Left colon (tissue), 2 donors: ENCODE measurements at places on chromosomes 1 and 21. TPM values are rescaled to one million over a fixed set of nuclear protein-coding genes. Genes with fewer than 3 reads are reported as not detected.

DNA sequence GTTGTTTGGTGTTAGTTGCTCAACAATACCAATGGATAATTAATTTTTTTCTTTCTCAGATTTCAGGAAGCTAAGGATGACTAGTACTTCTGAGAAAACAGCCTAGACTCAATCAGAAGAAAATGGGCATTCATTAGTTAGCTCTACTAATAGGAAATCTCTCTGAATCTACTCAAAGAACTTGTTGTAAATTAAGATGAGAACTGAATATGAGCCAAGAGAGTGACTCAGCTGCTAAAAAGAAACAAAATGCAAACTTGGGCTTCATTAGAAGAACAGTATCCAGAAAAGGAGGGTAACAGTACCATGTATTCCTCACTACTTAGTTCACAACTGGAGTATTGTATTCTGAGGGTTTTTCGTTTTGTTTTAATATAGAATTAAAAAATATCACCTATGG, 12.5 kb downstream of the FOXJ3 start:
- no peak for DNase-seq

DNA sequence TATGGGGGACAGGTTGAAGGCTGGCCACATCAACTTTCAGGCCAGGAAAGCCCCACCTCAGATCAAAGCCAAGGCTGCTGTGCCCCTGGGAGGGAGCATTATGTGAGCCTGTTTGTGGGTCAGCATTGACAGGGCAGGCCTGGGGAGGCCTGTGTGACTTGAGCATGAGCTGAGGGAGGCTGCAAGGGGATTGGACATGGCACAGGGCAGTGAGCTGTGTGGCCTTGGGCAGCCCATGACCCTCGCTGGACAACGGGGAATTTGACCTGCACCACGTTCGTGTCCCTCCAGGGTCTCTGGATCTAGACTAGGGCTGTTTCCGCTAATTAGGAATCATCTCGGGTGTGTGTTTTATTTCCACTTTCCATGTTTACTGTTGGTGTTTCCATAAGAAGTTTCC, 17.5 kb upstream of the LEFTY1 start:
- DNase-seq: no peak

- DNase-seq: no peak
These were observed 1263.1 kb downstream of the KCNT2 start for GRCh38 chr1:195345149-195345548.

GRCh38 chr1:34002810-34003209, 138.9 kb downstream of the HMGB4 start:
- no peak for DNase-seq

- DNase-seq: no peak
These were observed 12.0 kb upstream of the TARBP1 start for GRCh38 chr1:234490793-234491479.

GRCh38 chr1:201363467-201363866, 14.0 kb downstream of the TNNT2 start:
- DNase-seq: no peak

- DNase-seq: no peak
These were observed 193.8 kb upstream of the AJAP1 start for GRCh38 chr1:4460651-4461050.

GRCh38 chr1:229388897-229389580, 44.9 kb downstream of the ACTA1 start:
- DNase-seq: no peak

DNA sequence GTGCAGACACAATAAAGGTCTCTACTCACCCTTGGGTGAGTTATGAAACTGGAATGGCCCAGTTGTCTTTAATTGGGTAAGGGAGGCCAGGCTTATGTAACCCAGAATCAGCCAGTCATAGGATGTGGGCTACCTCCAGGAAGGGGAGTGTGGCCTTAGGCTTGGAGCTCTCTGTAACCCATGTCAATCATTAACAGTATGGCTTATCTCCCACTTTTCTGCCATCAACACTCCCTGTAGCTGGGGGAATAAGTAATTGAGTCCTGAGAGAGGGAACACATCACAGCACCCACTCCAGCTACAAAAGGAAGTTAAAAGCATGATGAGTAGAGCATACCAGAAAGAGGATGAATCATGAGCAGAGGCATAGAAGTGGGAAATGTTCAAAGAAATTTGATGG, 327.0 kb upstream of the DUSP10 start:
- DNase-seq: no peak

DNA sequence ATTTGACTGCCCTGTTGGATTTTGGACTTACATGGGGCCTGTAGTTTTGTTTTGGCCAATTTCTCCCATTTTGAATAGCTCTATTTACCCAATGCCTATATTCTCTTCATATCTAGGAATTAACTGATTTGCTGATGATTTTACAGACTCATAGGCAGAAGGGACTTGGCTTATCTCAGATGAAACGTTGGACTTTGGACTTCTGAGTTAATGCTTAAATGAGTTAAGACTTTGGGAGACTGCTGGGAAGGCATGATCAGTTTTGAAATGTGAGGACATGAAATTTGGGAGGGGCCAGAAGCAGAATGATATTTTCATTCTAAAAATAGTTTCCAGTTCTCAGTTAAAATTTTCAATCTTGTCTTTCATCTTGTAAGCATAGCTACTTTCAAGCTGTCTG, 222.3 kb downstream of the COP1 start:
- DNase-seq: no peak

DNA sequence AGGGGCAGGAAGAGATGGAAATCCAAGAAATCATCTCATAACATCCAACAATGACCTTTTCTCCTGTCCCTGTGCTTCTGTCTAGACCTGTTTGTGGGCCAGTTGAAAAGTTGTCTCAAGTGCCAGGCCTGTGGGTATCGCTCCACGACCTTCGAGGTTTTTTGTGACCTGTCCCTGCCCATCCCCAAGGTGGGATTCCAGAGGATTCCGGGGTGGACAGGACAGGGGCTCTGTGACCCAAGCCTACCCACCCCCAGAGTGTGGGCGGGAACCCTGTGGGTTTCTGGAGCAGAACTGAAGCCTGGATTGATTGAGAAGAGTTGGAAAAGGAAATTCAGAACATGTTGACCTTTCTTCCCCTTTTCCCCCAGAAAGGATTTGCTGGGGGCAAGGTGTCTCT, 2.4 kb upstream of the PPOX start:
- no peak for DNase-seq

GRCh38 chr1:181423301-181423918, 59.9 kb upstream of the CACNA1E start:
- no peak for DNase-seq

GRCh38 chr1:145917595-145917994, 922 bp downstream of the PEX11B start:
- DNase-seq: no peak

DNA sequence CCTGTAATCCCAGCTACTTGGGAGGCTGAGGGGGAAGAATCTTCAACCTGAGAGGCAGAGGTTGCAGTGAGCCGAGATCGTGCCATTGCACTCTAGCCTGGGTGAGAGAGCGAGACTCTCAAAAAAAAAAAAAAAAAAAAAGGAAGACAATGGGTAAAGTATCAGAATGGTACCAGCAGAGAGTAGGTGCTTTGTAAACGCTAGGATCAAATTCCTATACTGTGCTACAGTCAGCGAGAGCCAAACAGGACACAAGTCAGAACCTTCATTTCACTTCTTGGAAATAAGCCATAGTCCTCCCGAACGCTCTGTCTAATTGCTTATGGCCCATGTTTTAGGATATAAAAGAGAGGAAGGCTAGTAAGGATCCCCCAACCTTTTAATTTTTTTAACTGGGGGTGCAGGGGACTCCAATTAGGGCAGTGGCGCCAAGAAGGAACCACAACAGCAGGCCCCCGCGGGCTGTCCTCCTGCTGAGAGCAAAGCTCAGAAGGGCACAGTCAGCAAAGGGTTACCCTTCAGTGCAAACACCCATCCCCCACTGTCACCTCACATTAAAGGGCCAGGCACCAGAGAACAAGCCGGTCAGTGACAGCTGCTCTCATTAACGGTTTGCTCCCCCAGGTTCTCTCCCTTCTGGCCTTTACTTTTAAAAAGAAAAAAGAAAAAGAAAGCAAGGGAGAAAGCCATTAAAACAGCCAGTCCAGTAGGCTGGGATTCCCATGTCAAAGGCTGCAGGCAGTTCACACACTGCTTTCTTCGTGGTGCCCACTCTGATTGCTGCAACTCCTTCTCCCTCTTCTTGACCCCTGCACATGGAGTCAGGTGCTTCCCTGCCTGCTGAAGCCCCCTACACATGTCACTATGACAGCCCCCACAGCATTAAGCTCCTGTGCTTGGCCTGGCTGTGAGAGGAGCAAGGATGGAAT, 69.4 kb downstream of the PLPP3 start:
- no peak for DNase-seq

- DNase-seq: no peak
These were observed 25.8 kb upstream of the LRRN2 start for GRCh38 chr1:204711103-204711946.

DNA sequence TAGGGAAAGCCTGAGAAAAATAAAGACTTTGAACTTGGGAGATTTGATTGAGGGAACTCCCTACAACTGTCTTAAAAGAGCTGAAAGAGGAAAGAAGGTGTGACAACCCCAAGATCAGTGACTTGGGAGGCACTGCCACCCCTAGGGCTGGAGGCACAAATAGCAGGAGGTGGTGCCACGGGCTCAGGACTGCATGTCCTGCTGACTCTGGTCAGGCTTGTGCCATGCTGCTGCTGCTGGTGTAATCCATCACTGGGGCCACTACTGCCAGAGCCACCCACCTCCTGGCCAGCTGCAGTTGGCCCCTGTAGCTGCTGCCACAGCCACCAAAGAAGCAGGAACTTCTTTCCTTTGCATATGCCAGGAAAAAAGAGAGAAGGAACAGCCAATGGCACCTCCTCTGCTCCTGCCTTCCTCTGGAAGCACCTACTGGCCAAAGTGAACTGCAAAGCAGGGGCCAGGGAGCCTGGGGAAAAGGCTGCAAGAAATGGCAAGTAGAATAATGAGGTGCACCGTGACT, 730.3 kb downstream of the PTPRU start:
- no peak for DNase-seq

DNA sequence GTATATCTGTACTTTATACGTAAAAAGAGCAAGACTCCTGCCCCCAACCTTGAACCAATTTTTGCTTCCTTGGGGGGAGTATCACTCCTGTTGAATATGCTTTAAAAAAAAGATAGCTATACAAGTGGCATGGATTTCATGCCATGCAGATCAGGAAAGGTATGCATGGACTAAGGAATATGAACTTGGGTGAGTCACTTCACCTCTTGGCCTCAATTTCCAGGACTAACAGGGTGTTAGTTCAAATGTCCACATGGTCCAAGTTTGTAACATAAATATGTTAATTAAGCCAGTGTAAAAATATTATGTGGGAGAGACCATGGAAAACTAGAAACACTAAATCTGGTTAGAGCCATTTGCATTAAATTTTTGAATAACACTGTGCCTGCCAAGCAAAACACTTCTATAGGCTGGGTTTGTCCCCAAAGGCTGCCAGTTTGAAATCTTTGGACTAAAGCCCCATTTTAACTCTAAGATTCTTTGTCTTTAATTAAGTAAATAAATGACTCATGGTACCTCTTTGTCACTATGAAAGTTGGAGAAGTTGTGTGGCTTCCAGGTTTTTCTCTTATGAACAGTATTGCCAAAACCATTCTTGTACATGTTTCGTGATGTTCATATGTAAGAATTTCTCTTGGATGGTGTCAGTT, 33.1 kb downstream of the FAM177B start:
- no peak for DNase-seq

DNA sequence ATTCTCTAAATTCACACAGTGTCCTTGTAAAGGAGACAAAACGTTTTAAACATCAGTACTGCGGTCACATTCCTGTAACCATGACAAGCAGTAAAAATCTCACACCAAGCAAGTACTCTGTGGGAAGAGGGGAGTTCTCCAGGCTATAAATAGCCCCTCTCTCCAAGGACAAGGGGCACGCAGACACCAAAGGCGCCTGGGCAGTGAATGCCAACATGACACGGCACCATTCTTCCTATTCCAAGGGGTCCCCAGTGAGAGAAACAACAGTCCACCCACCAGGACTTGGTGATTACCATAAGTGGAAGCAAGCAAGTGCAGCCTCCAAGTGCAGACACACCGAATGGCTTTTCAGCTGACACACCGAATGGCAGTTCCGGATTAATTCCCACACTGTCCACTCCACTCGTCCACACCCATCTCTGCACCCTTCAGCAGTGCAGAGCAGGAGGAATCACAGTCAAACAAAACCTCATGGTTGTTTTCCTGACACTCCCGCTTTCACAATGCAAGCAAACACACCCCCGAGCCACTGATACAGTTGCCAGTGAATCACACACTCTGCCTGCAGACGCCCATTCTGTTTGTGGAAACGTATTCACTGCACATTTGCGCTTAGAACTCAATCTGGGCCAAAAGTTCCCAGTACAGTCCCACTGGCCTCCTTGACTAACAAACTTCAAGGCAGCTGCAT, 1.8 kb downstream of the PTTG1IP start:
- DNase-seq: peak; percentile 78

DNA sequence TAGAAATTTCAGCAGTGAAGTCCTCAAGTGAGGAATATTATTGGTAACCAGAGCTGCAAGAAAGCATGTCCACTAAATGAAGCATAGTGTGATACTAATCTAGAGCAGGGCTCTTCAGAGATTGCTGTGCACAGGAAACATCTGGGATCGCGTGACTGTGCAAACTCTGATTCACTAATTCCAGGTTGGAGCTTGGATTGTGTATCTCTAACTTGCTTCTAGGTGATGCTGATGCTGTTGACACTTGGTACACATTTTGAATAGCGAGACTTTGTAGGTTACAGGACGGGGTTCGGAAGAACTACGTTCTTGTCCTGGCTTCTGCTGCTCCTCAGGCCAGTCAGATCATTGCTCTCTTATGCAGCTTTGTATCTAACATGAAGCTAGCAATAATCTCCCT, 66.5 kb downstream of the PRRX1 start:
- no peak for DNase-seq

DNA sequence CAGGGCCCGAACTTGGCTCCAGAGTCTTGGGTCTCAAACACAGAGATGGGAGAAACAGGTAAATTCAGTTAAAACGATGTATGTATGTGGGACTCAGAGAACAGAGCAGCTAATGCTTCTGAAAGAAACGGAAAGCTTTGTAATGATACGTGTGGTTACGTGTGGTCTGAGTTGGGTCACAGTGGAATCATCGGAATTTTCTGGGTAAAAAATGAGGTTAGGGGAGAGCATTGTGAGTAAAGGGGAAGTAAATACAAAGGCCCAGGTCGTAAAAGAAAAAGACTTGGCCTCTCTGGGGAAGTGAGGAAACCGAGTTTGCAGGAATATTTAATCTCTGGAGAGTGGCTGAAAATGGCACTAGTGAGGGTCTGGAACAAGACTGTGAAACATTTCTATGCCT, 8.3 kb downstream of the NHLH2 start:
- DNase-seq: no peak

Gene MCOLN3
- 1.1 TPM for total RNA-seq

Gene S100A2
- total RNA-seq: not detected

Gene ANGPTL7
- total RNA-seq: 0.81 TPM

Gene KIF14
- total RNA-seq: 2.0 TPM
